ENCODE measurements at places on chromosomes 2 and 18.

DNA sequence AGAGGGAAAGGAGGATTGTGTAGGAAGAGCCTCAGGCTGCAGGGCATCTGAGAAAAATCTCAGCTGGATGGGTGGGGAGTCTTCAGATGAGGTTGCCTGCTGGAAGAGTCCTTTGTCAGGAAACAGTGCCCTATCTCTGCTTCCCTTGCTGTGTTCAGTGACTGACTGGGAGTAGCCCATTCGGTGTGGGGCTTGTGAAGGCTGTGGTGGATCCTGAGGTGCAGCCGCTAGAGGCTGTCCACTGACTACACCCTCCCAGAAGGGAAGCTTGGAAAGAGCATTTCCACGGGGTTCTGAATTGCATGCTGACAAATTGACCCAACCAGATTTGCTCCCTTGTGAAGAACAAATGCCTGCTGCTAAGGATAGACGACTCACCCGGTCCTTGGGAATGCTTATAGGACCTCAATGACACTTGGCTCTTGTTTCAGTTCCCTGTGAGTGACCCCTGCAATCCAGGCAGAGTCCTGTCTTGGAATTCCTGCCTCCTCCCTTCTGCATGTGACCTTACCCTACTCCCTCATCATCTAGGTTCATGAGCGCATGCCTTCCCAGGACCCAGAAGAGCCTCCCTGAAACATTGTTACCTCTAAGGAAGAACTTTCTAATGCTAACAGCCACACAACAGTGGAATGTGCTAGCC is 109.7 kb upstream of the FAM136A start:
- DNase-seq, result no peak

DNA sequence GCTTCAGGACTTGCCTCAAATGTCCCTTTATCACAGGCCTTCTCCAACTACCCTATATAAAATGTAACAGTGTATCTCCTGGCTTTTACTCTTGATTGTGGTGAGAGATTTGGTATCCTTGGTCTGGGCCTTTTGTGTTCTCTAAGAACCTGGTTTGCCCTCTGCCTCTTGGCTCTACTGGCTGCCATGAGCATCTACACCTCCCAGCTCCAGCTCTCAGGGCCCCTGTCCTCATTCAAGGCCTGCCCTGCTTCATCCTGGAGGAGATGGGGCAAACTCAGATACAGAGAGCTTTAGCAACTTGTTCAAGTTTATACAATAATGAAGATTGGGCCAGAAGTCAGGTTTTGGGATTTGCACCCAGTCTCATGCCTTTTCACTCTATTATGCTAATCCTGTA is 45.0 kb downstream of the QPCT start:
- no peak for DNase-seq

- DNase-seq, result no peak
Measured at GRCh38 chr18:48186131-48186766, 222.9 kb downstream of the ZBTB7C start.

DNA sequence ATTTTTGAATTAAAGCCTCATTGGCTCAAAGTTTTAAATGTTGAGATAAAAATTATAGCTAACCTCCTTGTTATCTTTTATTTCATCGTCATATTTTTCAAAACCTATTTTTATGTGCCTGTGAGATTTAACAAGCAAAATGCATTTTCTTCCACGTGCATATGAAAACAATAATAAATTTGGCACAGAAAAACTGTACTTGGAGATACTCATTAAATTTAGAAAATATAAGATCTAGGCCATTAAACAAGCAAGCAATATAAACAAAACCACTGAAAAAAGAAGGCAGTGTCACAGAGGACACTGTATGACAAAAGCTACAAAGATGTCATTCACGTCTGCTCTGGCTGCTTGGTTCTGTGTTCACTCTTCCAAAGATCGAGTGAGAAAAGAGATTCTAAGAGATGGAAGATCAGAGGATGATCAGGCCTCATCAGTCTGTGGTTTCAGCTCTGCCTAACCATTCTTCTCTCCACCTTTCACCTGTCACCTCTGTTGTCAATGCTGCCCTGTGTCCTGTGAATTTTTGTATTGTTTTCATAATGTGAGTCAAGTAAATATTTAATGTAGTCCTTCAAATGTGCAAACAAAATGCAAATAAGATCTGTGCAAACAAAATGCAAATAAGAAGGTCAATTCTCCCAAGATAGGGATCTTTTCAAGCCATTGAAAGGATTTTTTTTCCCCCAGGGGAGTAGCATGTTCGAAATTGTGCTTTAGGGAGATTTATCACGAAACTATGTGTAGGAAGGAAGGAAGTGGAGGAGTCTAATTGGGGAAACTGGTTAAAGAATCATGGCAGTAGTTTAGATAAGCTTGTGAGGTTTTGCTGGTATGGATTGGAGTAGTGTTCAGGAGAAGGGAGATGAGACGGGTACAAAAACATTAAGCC is 138.7 kb upstream of the RBMS1 start:
- DNase-seq, result no peak

GRCh38 chr2:142883526-142883925 is 6.1 kb downstream of the KYNU start:
- DNase-seq, result no peak

DNA sequence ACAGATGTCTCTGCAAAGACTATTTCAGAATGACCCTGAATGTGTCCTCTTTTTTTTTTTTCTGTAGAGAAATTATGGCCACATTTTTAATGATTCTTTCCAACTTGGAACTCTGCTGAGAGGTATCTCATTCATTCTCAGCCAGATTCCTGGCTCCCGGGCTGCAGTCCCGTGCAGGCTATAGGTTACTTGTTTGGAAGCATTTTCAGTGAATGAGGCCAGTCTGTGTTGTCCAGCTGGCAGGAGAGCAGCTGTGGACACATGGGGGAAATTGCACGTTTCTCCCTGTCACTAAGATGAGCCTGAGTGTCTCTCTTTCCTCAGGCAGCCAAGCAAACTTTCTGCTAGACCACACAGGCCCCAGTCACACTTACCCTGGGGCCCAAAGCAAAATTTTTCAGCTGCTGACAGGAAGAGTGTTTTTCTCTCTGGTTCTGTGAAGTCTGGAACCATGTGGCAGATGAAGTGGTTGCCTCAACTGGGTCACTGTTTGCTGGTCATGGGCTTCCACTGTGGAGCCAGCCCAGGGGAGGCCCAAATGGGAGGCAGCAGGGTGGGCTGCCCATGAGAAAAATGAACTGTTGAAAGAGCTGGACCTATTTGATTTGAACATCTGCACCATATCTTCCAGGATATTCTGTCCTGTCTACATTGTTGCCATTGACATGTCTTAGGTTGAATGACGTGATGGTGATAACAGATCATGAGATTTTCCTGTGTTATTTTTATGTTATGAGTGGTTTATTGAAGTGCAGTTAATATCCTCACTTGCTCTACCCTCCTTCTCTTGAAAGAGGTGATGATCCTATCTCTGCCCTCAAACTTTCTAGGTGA is 431.2 kb downstream of the LPIN1 start:
- DNase-seq, result no peak

GRCh38 chr18:48838166-48838775 is 112.5 kb downstream of the SMAD7 start:
- no peak for DNase-seq

DNA sequence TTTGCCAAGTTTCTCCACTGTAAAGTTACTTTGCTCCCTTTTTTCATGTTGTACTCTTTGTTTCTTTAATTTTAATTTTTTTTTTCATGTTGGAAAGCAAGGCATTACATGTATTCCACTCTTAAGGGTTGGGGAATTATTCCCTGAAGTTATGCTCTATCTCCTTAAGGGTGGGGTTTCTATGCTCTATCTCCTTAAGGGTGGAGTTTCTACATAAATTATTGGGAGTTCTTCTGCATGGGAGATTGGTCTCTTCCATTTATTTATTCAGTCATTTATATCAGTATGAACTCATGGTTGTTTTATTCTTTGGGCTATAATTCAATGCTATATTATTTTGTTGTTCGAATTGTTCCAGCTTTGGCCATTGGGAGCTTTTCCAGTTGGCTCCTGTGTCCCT is 11.2 kb downstream of the MRPL33 start:
- no peak for DNase-seq

DNA sequence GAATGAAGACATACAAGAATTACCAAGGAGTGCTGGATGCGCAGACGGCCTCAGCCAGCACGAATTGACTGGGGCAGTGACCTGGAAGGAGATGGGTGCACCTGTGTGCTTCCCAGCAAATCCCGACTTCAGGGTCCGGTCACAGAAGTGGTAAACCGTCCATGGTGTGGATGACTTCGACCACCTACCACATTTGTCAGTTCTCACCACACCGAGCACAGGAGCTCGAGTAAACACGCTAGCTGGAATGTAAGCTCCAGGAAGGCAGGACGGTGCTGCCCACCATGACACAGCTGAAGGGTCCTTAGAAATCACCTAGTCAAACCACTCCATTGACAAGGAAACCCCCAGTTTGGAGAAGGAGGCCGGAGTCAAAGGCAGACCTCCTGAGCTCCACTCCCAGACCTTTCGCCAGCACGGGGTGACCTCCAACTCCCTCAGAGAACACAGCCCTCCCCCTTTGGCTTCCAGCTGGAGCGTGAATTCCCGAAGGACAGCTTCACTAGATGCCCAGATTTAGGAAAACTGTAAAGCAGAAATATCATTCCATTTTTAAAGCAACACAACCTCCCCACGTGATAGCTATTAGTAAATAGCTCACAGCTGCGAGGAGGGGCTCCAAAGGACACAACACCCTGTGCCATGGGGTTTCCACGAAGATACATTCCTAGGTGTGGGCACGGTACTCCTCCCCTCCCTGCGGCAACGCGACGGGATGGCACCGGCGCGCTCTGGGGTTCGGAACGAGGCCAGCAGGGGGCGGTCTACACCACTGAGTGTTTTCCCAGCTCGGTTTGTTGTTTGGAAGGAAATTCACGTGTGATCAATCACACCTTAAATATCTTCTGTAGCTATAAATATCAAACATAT is 34.1 kb upstream of the GNAL start:
- DNase-seq, result no peak

GRCh38 chr2:68256093-68256450 is 3.7 kb upstream of the PPP3R1 start:
- DNase-seq, result no peak

GRCh38 chr18:79383388-79384056 is 12.2 kb upstream of the NFATC1 start:
- no peak for DNase-seq

DNA sequence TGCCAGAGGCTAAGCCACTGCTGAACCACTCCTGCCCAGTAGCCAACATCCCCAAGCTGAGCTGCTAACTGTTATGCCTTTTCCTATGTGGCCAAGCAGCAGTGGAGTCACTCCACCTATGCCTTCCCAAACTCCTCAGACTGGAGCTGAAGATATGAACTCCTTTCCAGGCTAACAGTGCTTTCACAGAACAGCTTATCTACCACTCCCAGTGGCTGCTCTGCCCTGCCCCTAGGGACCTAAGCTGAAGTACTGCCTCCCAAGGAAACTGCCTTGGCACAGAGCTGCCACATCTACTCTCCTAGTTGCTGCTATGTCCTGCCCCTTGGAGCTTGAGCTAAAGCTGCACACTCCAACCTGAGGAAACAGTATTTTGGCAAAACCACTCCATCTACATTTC is 275.9 kb downstream of the RBM43 start:
- no peak for DNase-seq

- DNase-seq, result no peak
Measured at GRCh38 chr18:46719388-46719787, 37.5 kb downstream of the ST8SIA5 start.

GRCh38 chr2:86241611-86242010 is 42.4 kb downstream of the MRPL35 start:
- DNase-seq, result no peak
